Smooth muscle cell of the brain vasculature (primary cell): ENCODE measurements at places on chromosomes 6 and 20.

GRCh38 chr6:45816674-45817297, 198.9 kb downstream of the CLIC5 start:
- no peak for DNase-seq

DNA sequence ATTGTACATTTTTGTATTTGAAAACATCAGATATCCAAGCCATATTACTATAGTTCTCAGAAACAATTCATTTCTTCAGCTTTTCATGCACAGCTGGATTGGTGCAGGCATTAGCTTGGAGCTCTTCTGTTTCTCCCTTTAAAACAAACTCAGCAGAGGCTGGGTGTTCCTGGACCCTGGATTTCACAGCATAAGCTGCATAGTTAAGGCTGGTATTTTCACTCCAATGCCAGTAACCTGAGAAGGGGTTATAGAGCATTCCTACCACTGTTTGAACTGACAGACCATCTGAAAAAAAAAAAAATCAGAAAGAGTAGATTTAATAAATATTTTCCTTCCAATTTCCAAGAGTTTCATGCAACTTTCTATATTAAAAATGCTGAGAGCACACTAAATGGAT, 20.1 kb upstream of the FAXC start:
- DNase-seq, result no peak

DNA sequence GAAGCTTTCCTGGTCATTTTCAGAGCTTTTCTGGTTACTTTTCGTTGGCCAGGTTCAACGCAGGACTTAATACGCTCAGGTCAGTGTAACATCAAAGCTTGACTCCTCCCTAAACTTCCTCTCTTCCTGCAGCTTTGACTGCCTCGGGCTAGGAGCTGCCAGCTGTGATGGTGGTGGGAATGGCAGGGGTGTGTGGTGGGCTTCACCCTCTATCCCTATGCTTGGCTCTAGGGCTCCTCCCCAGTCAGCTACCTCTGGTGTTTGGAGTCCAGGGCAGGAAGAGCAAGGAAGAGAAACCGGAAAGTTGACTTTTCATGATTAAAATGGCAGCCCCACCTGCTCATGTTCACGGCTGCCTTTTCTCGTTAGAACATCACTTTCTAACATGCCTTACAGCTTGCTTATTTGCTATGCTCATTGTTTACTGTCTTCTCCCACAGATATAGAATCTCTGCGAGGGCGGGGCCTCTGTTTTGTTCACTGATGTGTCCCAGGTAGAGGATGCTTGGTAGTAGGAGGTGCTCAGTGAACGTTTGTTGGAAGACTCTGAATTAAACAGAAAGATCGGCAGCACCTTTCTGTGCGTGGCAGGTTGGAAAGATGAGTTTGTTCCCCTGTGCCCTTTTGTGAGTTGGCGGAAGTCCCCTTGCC, 16.1 kb upstream of the PPP1R14C start:
- DNase-seq, result no peak

DNA sequence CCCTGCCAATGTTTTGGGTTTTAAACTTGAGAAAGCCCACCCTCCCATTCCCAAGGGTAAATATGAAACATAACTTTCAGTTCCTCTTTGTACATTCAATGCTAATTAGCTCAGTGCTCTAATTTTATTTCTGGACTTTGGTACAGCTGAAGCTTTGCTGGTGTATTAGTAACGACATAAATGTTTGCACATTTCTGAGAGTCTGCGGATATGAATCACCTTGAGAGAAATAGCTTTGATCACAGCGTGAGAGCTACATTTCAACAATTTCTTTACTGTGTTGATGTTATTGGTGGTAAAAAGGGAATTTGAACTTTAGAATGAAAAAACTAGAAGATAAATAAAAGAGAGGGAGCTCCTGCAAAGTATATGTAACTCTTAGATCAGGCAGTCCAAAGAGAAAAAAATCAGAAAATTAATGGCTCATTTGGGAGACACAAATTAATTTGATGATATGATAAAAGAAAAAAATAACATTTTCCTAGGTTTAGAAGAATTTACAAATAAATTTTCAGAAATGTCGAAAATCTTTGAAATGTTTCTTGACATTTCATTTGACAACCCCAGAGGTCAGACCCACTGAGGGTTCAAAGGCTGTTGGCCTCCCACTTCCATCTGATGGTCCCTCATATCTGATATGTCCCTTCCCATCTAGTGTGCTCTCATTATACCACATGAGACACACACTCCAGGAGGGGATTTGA, 38.5 kb upstream of the CAP2 start:
- no peak for DNase-seq

DNA sequence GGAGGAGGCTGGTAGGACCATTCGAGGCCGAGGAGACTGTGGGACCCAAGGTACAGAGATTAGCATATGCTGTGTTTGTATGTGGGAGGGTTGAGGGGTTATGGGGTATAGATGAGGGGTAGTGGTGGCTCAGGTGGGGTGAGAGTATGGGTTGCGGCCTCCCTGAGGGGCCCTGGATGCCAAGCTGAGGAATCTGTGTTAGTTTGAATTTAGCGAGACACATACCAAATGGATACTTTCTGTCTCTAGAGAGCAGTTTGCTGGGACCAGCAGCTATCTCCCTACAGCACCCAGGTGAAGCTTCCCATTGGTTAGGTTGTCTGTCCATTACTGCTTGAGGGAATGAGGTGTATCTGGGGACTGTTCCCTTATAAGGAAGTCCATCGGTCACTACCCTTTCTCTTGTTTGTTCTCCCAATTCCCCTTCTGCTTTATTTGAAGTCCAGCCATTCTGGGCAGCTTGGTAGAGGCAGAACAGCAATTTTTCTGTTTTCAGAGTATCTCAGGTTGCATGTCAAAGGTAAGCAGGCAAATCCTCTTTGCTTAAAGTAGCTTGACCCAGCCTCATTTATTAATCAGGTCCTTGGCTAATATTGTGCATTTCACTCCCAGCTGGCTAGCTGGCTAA, 15.2 kb downstream of the CHMP4B start:
- DNase-seq, result no peak

DNA sequence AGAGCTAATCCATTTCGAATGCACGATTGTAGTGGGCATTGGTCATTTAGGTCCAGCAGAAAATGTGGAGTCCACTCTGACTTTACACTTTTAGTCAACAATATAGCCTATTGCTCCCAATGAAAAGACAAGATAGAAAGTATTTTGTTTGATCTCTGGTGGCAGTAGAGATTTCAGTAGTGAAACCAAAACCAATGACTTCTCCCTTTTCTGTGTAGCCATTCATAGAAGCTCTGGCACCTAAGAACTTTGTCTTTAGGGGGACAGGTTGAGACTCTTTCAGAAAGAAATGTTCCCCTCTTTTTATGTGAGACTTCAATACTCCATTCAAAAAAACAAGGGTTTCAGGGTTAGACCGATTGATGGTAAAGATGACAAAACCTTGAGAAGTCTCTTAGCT, 510.8 kb upstream of the POU3F2 start:
- DNase-seq, result no peak

DNA sequence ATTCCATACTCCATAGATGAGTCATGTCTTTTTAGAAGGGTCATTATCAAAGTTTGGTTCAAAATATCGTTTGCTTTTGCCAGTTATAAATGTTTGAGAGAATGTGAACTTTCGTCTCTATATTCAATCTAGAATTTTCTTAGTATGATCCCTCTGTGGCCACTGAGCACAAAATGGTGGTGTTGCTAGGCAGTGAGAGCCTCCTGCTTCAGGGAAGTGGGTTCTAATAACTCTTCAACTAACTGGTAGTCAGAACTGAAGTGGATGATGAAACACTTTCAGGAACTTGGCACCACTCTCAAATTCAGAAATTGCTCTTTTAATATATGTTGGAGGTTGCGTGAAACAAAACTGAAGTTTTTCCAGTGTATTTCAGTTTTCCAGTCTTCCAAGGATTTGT, 125.0 kb upstream of the DOK5 start:
- DNase-seq, result no peak

DNA sequence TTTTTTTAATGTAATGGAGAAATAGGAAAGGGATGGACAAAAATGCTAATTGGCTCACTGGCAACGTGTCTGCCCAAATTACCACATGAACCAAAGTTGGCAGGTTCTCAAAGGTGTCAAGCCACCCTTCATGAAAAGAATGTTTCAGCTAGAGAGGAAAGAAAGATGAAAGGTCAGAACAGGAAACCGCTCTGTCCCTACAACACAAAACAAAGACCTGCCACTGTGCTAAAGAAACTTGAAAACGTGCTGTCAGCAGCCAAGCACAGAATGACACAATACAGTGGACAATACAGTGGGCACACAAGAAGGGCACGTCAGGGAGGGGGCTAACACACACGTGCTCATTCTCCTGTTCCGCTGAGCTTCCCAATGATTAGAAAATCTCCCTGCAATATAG, 4.9 kb downstream of the PREP start:
- no peak for DNase-seq

GRCh38 chr20:50968289-50968688, 9.7 kb downstream of the MOCS3 start:
- no peak for DNase-seq

GRCh38 chr6:21395121-21395520, 198.4 kb upstream of the SOX4 start:
- no peak for DNase-seq

DNA sequence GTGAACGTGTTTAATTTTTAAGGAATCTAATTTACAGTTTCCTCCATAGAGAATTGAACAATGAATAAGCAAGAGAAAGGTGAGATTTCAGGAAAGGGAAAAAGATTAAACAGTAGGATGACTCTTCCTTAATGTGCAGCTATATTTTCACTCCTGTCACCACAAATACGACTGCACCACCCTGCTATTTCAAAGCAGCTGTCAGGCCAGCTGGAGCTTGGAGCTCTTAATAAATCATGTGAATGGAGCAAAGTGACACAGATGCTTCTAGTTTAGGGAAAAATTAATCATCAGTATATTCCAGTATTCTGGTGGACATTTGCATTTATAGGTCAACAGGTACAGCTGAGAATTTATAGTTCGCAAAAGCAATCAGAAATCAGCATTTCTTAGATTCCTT, 56.5 kb upstream of the PKIB start:
- DNase-seq, result no peak

GRCh38 chr6:132096245-132096644, 145.1 kb upstream of the CCN2 start:
- DNase-seq, result no peak
